ENCODE measurements at places on chromosomes 7 and 10. TPM values are rescaled to one million over a fixed set of nuclear protein-coding genes. Genes with fewer than 3 reads are reported as not detected.

GRCh38 chr10:18713077-18713476, 53.8 kb downstream of the ARL5B start:
- H3K4me1 ChIP-seq: no peaks in the 10 kb centered on the region
- H3K4me3 ChIP-seq: no peak overlapping the region
- no peak overlapping the region for H3K27ac ChIP-seq
- no peaks in the 10 kb centered on the region for H3K36me3 ChIP-seq

The RAPGEF5 gene
- total RNA-seq: 14.9 TPM

The SPDYE2B gene
- total RNA-seq: not detected

GRCh38 chr10:46992803-46993561, 81.8 kb downstream of the PTPN20 start:
- peak; percentile 55 for DNase-seq
- no peaks in the 10 kb centered on the region for H3K36me3 ChIP-seq
- H3K4me3 ChIP-seq: no peak overlapping the region
- H3K27me3 ChIP-seq: no peaks in the 10 kb centered on the region

- DNase-seq: no peak
- no peaks in the 10 kb centered on the region for H3K4me1 ChIP-seq
- no peak overlapping the region for H3K4me3 ChIP-seq
- peaks cover 5% of the 10 kb centered on the region for H3K27me3 ChIP-seq
- H3K27ac ChIP-seq: no peak overlapping the region
- H3K36me3 ChIP-seq: no peaks in the 10 kb centered on the region
Observed at GRCh38 chr10:21011433-21012018, 114.4 kb upstream of the NEBL start.

The CSGALNACT2 gene
- total RNA-seq: 18.6 TPM

The ORAI2 gene
- 37.0 TPM for total RNA-seq

GRCh38 chr7:15580604-15581351, 19.0 kb upstream of the AGMO start:
- H3K36me3 ChIP-seq: no peaks in the 10 kb centered on the region
- no peaks in the 10 kb centered on the region for H3K4me1 ChIP-seq
- no peaks in the 10 kb centered on the region for H3K27me3 ChIP-seq
- DNase-seq: no peak
- H3K27ac ChIP-seq: no peak overlapping the region

The AKR1D1 gene
- not detected for total RNA-seq

The CALY gene
- not detected for total RNA-seq

- no peaks in the 10 kb centered on the region for H3K36me3 ChIP-seq
- H3K27me3 ChIP-seq: no peaks in the 10 kb centered on the region
- H3K4me3 ChIP-seq: no peak overlapping the region
- H3K27ac ChIP-seq: no peak overlapping the region
- H3K4me1 ChIP-seq: no peaks in the 10 kb centered on the region
- DNase-seq: no peak
Observed at GRCh38 chr7:133372337-133372736, 119.5 kb downstream of the EXOC4 start.

DNA sequence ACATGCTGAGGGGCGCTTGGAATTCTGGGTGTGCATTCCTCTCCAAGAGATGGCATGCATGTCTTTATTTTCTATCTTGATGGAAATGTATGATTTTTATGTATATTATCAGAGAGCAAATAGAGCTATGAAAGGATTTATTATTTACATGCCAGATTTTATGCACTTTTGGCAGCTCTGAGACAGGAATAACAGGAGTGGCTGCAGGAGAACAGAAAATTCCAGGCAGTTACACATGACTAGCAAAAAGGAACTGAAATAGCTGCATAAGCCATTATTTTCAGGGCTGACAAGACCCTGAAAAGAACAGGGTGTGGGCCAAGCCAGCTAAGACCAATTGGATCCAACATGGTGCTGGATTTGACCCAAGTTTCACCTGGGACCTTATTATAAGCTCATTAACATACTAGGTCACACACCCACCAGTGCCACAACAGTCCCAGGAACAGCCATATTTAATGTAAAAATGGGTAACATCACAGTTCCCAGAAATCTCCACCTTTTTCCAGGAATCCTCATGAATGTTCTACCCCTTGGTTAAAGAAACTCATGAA, 43.2 kb upstream of the ACSL5 start:
- no peak overlapping the region for H3K4me3 ChIP-seq
- DNase-seq: no peak
- H3K27me3 ChIP-seq: no peaks in the 10 kb centered on the region
- no peak overlapping the region for H3K27ac ChIP-seq
